ENCODE measurements at places on chromosomes 12 and 14.

- no peak for DNase-seq
These were observed 174.5 kb downstream of the KTN1 start for GRCh38 chr14:55754471-55754870.

DNA sequence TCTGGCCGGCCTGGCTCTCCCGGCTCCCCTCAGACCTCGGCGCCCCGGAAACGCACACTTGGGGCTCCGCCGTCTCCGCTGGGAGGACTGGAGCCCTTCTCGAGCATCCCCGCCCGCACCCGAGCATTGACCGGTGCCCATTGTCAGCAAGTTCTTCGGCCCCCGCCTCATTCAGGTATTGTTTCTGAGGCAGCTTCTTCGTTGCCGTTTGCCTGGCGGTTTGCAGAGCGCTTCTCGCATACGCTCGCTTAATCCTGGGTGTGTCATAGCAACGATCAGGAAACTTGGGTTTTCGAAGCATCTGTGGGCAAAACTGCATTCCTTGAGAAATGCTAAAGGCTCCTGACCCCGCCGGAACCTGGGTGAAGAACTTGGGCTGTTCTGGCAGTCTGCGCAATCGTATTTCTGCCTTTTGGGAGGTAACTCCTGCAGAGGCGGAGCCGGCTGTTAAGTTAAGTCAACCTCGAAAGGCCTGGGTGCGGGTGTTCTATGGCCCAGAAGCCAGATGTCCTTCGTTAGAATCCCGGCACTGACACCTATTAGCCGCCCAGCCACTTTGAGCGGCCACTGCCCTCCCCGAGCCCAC lies 518 bp downstream of the GSKIP start:
- no peak for DNase-seq

DNA sequence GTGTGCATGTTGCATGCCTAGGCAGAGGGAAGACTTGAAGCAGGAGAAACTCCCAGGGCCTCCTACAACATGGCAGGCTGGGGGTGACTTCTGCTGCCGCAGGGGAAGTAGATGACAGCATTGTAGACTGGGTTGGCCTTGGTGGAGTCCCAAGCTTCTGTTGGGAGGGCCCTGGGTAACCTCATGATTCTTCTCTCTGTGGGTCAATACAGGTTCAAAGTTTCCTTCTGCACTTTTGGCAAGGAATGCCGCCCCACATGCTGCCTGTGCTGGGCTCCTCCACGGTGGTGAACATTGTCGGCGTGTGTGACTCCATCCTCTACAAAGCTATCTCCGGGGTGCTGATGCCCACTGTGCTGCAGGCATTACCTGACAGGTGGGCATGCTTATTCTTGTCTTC lies 78.4 kb upstream of the RIC8B start:
- DNase-seq = no peak

- no peak for DNase-seq
These were observed 270.7 kb downstream of the ALG10 start for GRCh38 chr12:34292736-34293625.

GRCh38 chr14:87139299-87139698 lies 853.7 kb downstream of the GALC start:
- no peak for DNase-seq

- DNase-seq = no peak
These were observed 190.0 kb downstream of the MDGA2 start for GRCh38 chr14:47485421-47485820.

DNA sequence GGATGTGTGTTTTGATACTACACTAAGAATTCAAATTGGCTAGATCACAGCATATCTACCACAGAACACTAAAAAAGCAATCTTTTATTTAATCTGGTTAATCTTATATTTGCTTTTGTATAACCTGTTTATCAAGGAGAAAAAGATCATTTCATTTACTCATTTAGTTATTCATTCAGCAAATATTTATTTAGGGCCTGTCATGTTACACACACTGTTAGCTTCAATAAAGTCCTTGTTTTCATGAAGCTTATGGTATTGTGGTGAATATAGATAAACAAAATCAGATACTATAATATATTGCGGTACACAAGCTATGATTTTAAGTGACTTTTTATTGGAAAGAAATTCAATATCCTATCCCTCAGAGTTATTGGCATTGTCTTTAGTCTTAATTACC lies 350.8 kb downstream of the LRFN5 start:
- DNase-seq = no peak

GRCh38 chr12:125604976-125605375 lies 539.7 kb downstream of the AACS start:
- no peak for DNase-seq

- no peak for DNase-seq
These were observed 124.7 kb upstream of the SSTR1 start for GRCh38 chr14:38083039-38083438.

DNA sequence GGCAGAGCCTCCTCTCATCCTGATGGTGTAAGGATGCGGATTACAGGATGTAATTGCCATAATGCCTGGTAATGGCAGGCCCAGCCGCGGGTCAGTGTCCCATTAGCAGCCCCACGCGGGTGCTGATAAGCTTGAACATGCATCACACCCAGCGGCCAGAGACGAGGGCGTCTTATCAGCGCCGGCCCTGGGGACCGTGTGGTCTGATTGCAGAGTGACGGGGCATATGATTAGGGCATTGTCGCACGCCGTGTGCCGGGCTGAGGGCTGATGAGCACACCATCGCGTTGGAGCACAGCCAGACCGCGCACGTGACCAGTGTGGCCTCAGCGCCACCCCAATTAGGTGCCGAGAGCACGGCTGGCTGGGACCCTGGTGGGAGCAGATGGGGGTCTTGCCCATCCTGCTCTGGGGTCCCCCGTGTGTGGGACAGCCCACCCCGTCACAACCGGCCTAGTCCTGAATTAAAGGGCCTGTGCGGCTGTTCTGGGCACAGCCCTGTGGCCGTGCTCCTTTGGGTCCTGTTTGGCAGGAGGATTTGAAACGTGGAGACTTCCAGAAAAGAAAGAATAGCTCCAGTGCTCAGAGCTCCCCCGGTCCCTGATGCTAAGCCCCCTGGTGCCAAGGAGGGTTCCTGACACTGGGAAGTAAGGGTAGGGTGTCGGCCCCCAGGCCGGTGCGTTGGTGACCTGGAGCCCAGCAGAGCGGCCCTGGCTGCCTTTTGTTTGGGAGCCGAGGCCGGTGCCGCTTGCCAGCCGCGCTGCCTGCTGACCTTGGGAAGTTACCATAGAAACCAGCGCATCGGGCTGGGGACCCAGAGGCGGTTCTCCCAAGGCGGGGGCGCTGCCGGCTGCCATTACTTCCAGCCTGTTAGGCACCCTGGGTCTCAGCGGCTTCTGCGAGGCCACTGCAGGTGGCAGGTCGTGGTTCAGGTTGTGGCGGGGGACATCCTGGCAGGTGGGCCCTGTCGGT lies 20.7 kb downstream of the KIF26A start:
- no peak for DNase-seq

DNA sequence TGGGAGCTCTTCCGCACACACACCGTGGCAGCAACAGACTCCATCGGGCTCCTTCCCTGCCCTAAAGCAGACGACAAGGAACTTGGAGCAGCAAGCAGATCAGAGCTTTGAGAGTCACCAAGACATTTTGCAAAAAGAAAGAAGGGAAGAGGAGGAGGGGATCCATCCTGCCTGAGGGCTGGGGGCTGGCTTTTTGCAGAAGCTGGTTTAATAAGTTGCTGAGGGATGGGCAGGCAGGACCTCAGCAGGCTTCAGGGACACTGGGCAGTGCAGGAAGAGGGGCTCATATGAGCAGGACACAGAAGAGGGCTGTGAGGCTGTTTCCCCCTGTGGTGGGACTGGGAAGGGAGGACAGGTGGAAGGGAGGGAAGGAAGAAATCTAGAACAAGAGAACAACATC lies 133.4 kb upstream of the GSC start:
- DNase-seq = no peak

- DNase-seq = no peak
These were observed 23.7 kb downstream of the YLPM1 start for GRCh38 chr14:74786796-74787315.

DNA sequence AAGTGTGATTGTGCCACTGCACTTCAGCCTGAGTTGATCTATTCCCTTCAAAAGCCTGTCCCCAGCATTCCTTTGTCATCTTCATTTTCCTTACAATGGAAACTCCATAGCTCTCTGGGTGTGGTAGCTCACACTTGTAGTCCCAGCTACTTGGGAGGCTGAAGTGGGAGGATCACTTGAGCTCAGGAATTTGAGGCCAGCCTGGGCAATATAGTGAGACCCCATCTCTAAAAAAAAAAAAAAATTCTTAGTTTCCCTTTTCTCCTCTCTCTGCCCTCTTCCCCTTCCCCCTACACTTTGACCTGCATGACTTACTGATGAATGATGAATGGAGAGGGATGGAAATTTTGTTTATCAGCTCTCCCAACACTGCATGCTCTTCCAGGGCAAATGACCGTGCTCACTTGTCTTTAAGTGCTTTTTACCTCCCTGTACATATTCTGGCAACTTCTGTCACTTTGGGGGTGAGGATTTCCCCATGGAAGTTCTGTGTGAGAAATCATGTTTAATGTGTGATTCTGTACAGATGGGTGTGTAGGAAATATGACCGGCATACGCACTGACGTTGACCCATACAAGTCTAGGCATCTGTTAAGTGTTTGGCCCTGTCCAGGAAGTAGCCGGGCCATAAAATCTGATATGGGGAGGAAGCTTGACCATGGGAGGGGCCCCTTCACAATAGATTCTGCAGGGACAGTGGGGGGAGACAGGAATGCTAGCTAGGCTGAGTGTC lies 65.4 kb downstream of the ZFP36L1 start:
- no peak for DNase-seq

GRCh38 chr14:78673845-78674244 lies 503.7 kb downstream of the NRXN3 start:
- DNase-seq = no peak

DNA sequence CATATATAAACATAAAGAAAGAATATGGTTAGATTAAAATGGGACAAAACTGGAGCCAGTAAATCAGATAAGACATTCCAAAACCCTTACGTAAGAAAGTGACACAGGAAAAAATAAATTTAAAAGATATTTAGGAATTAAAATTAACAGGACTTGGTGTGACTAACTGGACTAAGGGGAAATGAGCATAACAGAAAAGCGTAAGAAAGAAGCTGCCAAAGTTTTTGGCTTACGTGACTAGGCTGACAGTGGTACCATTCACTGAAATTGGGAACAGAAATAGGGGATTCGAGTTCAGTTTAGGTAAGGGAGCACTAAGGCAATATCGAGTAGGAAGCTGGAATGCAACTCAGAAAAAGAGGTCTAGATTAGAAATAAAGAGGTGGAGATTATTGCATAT lies 7.8 kb downstream of the CDK17 start:
- DNase-seq = no peak

- DNase-seq = peak; percentile 35
These were observed 13.2 kb upstream of the TIGAR start for GRCh38 chr12:4307593-4308333.

DNA sequence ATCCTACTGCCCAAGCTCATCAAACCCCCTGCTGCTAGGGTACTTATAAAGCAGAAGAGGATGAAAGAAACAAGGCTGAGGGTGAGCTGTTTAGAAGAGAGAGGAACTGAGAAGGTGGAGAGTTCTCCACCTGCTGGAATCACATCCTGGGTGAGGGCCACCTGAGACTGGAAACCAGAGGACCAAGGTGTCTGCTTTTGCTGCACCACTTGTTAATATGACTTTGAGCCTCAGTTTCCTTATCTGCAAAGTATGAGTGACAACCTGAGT lies 203.2 kb upstream of the SSTR1 start:
- DNase-seq = no peak

- DNase-seq = no peak
These were observed 27.0 kb downstream of the LRCOL1 start for GRCh38 chr12:132583411-132583710.

- DNase-seq = no peak
These were observed 56.1 kb downstream of the EMP1 start for GRCh38 chr12:13252616-13253015.

DNA sequence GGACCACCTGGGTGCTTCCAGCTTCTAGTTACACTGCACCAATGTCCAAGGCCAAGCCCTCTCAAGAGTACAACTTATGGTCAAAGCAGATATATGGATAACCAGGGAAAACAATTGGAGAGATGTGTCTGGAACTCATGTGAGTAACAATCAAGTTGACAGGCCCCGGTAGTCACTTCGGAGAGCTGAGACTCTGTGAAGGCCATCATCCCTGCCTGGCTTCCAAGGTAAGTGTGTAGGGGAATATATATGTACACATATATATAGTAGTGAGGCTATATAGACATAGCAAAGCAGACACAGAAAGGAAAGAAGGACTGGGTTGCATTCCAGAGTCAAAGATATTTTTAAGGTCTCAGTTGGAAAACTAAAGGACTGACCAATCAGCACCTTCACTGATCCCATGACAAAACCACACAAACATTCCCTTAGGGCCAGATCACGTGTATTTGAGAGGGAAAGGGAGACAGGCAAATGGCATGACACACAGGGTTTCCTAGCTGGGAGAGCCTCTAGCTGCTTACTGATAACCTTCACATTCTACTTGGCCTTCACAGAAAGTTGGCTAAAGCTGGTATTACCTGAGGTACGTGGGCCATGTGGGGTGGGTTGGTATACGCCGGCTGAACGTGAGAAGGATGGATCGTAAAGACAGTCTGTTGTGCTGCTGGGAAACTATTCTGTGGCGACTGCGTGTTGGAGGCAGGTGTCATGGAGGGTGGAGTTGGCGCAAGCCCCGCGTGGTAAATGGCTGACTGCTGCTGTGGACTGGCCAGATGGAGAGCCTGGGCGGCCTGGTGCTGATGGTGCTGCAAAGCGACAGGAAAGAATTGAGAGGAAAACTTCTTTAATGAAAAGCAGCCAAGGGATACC lies 50.0 kb downstream of the SH2B3 start:
- DNase-seq = no peak

GRCh38 chr12:52259657-52260243 lies 14.7 kb upstream of the KRT86 start:
- DNase-seq = no peak

- no peak for DNase-seq
These were observed 25.2 kb upstream of the PPP1R13B start for GRCh38 chr14:103872481-103873113.

DNA sequence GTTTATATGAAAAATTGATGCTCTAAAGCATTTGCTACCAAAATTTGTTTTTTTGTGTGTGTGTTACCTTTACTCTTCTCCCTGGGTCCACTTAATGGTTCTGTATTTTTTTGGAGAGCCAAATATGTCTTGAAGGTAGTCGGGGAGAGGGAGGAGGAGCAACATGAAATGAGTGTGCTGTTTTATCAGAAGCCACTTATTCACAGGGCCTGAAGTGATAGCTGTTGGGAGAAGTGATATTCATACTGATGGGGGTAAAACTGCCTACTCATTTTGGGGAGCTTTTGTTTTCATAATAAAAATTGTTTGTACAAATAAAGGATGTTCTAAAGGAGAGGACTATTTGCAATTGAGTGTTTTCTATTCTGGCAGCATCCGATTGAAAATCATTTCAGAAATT lies 29.2 kb downstream of the CRADD start:
- no peak for DNase-seq

GRCh38 chr12:91139286-91139685 lies 28.0 kb upstream of the LUM start:
- DNase-seq = no peak

DNA sequence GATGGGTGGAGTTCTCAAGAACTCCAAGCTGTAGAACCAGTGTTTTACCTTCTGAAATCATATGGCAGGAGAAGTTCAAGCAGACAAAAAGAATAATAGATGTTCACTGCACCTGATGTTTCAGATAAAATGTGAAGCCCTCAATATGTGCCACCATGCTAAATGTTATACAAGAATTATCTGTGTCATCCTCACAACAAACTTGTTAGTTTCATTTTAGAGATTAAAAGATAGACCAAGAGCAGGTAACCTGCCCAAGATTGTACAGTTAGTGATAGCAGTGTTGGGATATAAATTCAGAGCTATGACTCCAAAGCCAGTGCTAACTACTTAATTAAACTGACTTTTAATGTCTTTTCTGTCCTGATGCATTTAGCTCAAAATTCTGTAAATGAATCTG lies 44.7 kb downstream of the FRS2 start:
- no peak for DNase-seq

All from hippocampal formation (tissue), 2 donors.